ENCODE measurements at places on chromosomes 12 and 14.

DNA sequence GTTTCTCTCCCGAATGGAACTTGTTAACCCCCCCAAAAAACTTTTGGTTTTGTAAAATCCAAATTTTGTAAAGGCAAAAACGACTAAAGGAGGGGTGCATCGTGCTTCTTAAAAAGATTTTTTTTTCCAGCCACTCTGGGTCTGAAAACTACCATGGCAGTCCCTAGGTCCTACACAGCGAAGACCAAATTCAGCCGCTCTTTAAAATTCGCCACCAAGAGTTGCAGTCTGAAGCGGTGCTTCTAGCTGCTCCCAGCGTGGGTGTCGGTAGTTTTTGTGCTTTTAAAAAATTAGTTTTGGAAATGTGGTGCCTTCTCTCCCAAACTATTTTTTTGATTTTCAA is 873 bp upstream of the GSC start:
- DNase-seq, result no peak

- no peak for DNase-seq
These were observed 7.6 kb upstream of the AEBP2 start for GRCh38 chr12:19431407-19432308.

GRCh38 chr12:57248934-57249742 is 1.8 kb downstream of the STAC3 start:
- no peak for DNase-seq

GRCh38 chr12:108304633-108305032 is 34.5 kb downstream of the CMKLR1 start:
- no peak for DNase-seq

GRCh38 chr12:121787063-121788025 is 6.1 kb downstream of the RHOF start:
- no peak for DNase-seq

DNA sequence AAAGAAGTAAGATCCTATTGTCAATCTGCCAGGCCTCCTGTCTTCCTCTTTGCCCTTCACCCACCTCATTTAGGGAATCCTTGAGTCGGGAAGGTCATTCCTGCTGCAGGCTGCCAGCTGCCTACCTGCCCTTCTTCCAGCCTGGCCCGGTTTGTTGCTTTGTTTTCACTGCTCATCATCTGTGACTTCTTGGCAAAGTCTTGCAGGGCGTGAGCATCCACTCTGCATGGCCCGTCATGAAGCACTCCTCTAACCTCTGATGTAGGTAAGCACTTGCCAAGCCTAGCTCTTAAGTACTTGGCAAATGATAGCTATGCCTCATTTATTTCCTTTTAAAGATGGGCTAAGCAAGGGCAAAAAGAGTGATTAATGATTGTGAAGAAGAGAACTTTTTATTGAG is 192.8 kb downstream of the NRXN3 start:
- DNase-seq, result no peak

- no peak for DNase-seq
These were observed 55.0 kb upstream of the GRIP1 start for GRCh38 chr12:66733839-66734238.

- DNase-seq, result no peak
These were observed 148.8 kb downstream of the ADGRD1 start for GRCh38 chr12:131102493-131102931.
